ENCODE measurements at places on chromosomes 4 and X.

DNA sequence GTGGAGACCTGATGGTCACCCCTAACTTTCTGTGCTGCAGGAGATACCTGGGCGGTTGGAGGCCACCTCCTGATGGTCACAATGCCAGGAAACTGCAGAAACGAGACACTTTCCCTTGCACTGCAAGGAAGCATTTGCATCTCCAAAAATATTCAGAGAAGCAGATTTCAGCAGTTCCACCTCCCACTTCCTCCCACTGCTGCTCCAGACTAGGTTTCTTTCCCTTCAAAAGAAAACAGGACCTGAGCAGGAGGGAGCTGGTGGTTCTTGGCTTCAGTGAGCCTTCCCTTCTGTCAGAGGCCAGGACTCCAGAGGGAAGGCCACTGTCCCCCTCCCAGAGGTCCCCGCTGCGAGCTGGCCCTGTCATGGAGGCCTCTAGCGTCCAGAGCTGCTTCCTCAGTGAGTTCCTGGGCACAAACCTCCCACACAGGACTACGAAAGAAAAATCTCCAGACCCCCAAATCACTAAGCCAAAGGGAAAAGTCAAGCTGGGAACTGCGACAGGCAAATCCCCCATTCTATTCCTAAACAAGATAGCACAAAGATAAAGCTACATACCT lies 35.9 kb downstream of the GPM6B start:
- DNase-seq: no peak

GRCh38 chrX:10121787-10122186 lies 35.0 kb upstream of the CLCN4 start:
- DNase-seq: no peak

- peak; percentile 34 for DNase-seq
These were observed at the start of gene DDIT4L for GRCh38 chr4:100189820-100190642. DDIT4L (minus strand) TSS chr4:100190468; CDS start chr4:100189983, 485 bp downstream.

DNA sequence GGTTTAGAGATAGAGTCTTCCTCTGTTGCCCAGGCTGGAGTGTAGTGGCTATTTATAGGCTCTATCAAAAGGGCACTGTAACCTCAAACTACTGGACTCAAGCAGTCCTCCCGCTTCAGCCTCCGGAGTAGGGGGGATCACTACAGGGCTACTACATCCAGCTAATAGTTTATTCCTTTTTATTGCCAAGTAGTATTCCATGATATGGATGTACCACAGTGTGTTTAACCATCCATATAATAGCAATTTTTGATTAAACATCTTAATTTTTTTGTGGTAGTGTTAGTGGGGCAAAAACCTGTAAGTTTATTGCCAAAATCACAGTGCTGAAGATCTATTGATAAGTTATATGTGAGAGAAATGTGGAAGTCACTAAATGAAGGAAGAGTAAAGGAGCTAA lies 2.6 kb upstream of the NDUFC1 start:
- DNase-seq: no peak

DNA sequence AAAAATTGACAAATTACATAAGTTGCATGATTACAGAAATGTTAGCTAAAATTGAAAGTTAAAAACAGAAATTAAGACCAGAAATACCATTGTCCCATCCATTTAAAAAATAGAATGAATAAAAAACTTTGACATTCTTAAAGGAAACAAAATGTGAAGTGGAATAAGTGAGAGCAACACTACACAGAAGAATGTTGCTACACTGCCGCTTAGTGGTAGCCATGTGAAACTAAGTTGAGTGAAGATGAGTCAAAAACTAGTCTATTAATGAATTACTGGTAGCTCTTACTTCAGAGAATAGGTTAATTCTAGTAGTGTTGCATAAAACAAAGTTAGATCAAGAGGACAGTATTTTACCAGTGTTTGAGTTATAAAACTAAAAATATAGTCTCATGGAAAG lies 571.0 kb upstream of the KLHL4 start:
- DNase-seq: peak; percentile 50

GRCh38 chrX:155997436-155997835 lies at the start of gene IL9R:
IL9R (plus strand) TSS chrX:155997696; CDS start chrX:155997760, 64 bp downstream.
- DNase-seq: no peak

GRCh38 chr4:10442976-10443375 lies 14.2 kb downstream of the ZNF518B start:
- peak; percentile 28 for DNase-seq

DNA sequence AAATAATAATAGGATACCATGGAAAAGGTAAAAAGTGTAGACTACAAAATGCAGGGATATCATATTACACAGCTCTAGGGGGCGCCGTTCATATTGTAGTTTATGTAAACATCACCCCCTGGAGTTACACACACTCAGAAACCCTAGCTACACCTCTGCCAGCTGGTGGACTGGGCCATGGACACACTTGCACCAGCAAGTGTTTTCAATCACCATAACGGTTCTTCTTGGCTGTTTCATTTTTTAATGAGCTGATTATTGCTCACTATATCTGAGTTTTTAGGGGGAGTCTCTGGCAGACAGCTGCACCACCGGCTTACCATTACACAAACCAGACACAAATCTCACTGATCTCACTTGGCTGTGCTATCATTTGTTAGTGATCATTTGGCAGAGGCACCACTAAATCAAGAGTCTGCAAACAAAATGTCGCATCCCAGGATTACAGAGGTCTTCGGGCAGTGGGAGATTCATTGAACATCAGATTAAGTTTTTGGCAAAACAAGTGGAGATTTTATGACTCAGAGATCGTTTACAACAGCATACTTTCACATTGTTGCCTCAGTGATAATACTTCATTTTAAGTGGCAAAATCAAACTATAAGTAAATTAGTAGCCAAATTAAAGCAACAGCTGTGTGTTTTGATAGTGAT lies 185.7 kb downstream of the UNC5C start:
- peak; percentile 30 for DNase-seq
